ENCODE measurements at places on chromosomes 16 and 17.

DNA sequence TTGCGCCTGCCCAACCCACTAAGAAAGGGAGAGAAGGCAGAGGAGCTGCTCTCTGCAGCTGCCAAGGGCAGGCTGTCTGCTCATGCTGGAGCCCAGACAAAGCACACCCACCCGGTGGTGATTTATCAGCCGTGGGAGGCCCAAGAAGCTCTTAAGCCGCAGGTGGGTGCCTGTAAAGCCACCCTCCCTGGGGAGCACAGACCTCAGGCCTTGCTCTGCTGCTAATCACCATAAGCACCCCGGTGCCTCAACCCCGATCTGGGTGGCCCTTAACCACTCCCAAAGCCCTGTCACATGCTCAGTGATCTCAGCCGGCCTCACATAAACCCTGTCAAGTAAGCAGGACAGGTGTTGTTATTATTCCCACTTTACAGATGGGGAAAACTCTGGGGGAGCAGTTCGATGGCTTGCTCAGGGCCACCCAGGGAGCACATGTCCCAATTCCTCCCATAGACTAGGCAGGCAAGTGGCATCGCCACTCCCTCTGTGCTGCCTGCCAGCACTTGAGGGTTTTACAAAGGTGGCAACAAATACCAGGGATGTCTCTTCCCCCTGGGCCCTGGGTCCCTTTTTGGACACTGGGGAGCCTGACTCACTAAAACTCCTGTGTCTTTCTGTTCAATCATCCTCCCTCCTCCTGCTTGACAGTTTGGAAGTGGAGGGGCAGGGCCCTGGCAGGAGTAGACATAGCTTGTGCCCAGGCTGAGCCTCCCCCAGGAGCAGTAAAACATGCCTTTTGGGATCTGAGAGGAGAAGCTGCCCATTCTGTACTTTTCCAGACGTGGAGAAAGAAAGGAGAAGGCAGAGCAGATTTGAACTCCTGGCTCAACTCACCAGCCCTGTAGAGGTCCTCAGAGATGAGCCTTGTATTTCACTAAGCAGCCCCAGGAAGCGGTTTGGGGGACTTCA lies 299.3 kb downstream of the SOX9 start:
- H3K4me1 ChIP-seq, result peaks cover 75% of the 10 kb centered on the region
- H3K36me3 ChIP-seq, result peaks cover 5% of the 10 kb centered on the region
- peak overlapping the region; percentile 42 for H3K27ac ChIP-seq
- no peak overlapping the region for H3K4me3 ChIP-seq

DNA sequence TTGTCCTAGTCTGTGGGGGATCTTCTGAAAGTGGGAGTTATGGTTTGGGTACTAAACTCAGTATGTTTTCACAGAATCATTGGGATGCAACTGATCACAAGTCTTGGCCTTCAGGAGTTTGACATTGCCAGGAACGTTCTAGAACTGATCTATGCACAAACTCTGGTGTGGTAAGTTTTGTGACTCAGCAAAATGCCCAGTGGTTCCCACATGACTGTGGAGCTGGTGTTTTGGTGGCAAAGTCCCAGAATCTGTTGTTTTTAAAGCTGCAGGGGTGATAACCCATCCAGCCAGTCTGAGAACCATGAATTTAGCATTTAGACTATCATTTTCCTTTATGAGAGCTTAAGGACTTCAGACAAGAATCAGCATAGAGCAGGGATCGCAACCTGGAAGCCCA lies 40.6 kb downstream of the GDE1 start:
- H3K4me1 ChIP-seq, result no peaks in the 10 kb centered on the region
- no peak for DNase-seq
- no peaks in the 10 kb centered on the region for H3K36me3 ChIP-seq
- H3K4me3 ChIP-seq, result no peak overlapping the region

DNA sequence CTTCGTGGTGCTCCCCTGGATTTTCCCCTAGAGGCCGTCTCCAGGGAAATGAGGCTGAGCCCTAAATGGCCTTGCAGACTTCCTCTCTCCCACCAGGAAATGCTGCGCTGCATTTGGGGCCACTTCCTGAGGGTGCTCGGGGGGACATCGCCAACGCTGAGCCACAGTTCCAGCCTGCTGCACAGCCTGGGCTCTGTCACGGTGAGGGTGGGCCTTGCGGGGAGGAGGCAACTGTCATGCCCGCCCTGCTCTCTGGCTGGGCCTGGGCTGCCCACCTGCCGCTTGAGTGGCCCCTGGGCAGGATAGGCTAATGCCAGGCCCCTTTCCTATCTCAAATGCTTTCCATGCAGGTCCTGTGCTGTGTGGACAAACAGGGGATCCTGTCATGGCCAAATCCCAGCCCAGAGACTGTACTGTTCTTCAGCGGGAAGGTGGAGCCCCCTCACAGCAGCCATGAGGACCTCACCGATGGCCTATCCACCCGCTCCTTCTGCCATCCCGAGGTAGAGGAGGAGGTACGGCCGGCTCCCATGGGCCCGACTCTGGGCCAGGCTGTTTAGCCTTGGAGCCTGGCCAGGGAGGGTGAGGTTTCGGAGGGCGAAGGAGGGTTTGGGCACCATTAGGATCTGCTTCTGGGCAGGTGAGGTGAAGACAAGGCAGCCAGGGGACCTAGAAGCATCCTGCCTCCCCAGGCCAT lies 24.2 kb downstream of the CASKIN2 start:
- DNase-seq, result no peak
- H3K27me3 ChIP-seq, result no peaks in the 10 kb centered on the region
- H3K4me1 ChIP-seq, result peaks cover 39% of the 10 kb centered on the region
- H3K27ac ChIP-seq, result no peak overlapping the region
- H3K4me3 ChIP-seq, result no peak overlapping the region

- no peaks in the 10 kb centered on the region for H3K36me3 ChIP-seq
- DNase-seq, result no peak
- H3K4me1 ChIP-seq, result peaks cover 60% of the 10 kb centered on the region
- no peak overlapping the region for H3K27ac ChIP-seq
- peaks cover 5% of the 10 kb centered on the region for H3K27me3 ChIP-seq
- H3K4me3 ChIP-seq, result no peak overlapping the region
Measured at GRCh38 chr17:59848778-59849177, 44.0 kb downstream of the TUBD1 start.

GRCh38 chr16:90020838-90021382 lies 1.7 kb upstream of the DBNDD1 start:
- H3K27me3 ChIP-seq, result no peaks in the 10 kb centered on the region
- peaks cover 43% of the 10 kb centered on the region for H3K4me1 ChIP-seq
- no peaks in the 10 kb centered on the region for H3K36me3 ChIP-seq
- H3K27ac ChIP-seq, result peak overlapping the region; percentile 40
- no peak overlapping the region for H3K4me3 ChIP-seq

- H3K27me3 ChIP-seq, result no peaks in the 10 kb centered on the region
- DNase-seq, result no peak
- H3K36me3 ChIP-seq, result peaks cover 58% of the 10 kb centered on the region
- no peaks in the 10 kb centered on the region for H3K4me1 ChIP-seq
Measured at GRCh38 chr17:51200295-51200694, 34.1 kb downstream of the NME2 start.

DNA sequence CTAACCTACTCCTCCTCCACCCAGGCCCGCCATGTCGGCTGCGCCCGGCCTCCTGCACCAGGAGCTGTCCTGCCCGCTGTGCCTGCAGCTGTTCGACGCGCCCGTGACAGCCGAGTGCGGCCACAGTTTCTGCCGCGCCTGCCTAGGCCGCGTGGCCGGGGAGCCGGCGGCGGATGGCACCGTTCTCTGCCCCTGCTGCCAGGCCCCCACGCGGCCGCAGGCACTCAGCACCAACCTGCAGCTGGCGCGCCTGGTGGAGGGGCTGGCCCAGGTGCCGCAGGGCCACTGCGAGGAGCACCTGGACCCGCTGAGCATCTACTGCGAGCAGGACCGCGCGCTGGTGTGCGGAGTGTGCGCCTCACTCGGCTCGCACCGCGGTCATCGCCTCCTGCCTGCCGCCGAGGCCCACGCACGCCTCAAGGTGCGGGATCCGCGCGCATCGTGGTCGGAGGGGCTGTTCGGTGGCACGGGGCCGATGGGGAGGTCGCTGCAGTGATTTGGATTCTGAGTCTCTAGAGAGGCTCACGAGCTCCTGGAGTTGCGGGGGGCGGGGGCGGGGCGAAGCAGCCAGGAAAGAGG lies 878 bp downstream of the TRIM72 start:
- no peak overlapping the region for H3K27ac ChIP-seq
- H3K27me3 ChIP-seq, result peaks cover 60% of the 10 kb centered on the region
- H3K4me3 ChIP-seq, result no peak overlapping the region
- H3K4me1 ChIP-seq, result peaks cover 11% of the 10 kb centered on the region
- no peak for DNase-seq
- no peaks in the 10 kb centered on the region for H3K36me3 ChIP-seq

GRCh38 chr17:15659663-15660062 lies 24.4 kb downstream of the TRIM16 start:
- H3K27me3 ChIP-seq, result no peaks in the 10 kb centered on the region
- H3K4me1 ChIP-seq, result peaks cover 56% of the 10 kb centered on the region
- peak overlapping the region; percentile 95 for H3K27ac ChIP-seq
- H3K4me3 ChIP-seq, result no peak overlapping the region
- peak; percentile 82 for DNase-seq

DNA sequence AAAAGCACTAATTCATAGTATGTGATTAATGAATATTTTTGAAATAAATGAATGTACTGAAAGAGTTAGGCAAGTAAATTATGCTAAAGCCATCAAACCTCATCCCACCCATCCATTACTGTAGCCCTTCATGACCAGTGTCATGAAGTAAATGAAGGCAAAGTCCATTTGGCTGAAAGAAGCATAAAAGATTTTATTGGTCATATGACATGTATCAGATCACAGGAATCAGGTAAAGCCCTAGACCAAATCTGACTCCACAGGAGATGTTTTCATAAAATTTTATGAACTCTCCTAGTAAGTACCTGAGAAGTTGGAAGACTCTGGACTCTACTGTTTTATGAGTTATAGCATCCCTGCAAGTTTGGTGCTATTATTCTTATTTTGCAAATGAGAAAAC lies 213.5 kb downstream of the TMEM114 start:
- no peaks in the 10 kb centered on the region for H3K36me3 ChIP-seq
- no peak overlapping the region for H3K4me3 ChIP-seq
- no peak overlapping the region for H3K27ac ChIP-seq
- H3K27me3 ChIP-seq, result no peaks in the 10 kb centered on the region
- no peak for DNase-seq

GRCh38 chr16:46583036-46583435 lies 38.1 kb downstream of the SHCBP1 start:
- no peak overlapping the region for H3K4me3 ChIP-seq
- no peaks in the 10 kb centered on the region for H3K27me3 ChIP-seq
- no peak overlapping the region for H3K27ac ChIP-seq
- no peak for DNase-seq
- H3K36me3 ChIP-seq, result peaks cover 67% of the 10 kb centered on the region
- no peaks in the 10 kb centered on the region for H3K4me1 ChIP-seq

- H3K36me3 ChIP-seq, result peaks cover 47% of the 10 kb centered on the region
- H3K4me3 ChIP-seq, result no peak overlapping the region
- H3K4me1 ChIP-seq, result peaks cover 23% of the 10 kb centered on the region
Measured at GRCh38 chr17:79832218-79833109, 6.8 kb downstream of the CBX4 start.

DNA sequence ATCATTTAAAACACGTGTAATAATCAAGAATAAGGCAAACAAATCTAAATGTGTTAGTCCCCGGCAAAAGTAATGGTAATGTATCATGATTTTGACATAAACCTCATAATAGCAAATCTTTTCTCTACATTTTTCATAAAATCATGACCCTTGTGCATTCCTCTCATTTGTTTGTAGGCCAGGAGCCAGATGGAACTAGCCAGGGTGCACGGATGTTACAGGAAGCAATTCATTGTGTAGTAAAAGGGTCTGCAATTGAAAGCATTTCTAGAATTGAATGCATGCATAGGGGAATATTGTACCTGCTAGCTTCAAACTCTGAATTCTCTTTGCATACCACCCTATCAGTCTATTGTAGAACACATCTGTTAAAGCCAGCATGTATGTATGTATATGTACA lies 66.6 kb downstream of the CNTNAP4 start:
- H3K36me3 ChIP-seq, result no peaks in the 10 kb centered on the region
- no peaks in the 10 kb centered on the region for H3K27me3 ChIP-seq
- no peak for DNase-seq
- no peaks in the 10 kb centered on the region for H3K4me1 ChIP-seq
- no peak overlapping the region for H3K4me3 ChIP-seq
- no peak overlapping the region for H3K27ac ChIP-seq

DNA sequence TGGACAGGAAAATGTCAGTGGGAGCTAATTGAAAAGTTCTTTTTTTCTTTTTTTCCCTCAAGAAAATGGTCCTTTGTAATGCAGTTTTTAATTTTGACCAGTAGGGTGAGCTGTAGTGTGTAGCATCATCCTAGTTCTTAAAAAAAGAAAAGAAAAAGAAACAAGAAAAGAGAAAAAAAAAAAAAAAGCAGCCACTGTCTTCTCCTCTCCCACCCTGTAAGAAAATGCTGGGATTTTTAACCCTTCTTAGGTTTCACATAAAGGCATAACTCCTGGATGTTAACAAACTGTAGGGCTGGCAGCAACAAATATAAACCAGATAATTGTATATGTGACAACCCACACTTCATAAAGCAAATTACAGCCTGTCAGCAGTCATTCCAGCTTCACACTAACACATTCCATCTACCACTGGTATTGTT lies 78.1 kb downstream of the SKAP1 start:
- no peaks in the 10 kb centered on the region for H3K36me3 ChIP-seq
- no peak overlapping the region for H3K4me3 ChIP-seq
- DNase-seq, result peak; percentile 61
- H3K27ac ChIP-seq, result no peak overlapping the region
- peaks cover 67% of the 10 kb centered on the region for H3K27me3 ChIP-seq
- H3K4me1 ChIP-seq, result no peaks in the 10 kb centered on the region

GRCh38 chr17:9702914-9703780 lies 57.8 kb downstream of the USP43 start:
- H3K27ac ChIP-seq, result no peak overlapping the region
- no peak for DNase-seq

- no peaks in the 10 kb centered on the region for H3K36me3 ChIP-seq
- H3K4me1 ChIP-seq, result peaks cover 8% of the 10 kb centered on the region
- no peak overlapping the region for H3K27ac ChIP-seq
- H3K27me3 ChIP-seq, result no peaks in the 10 kb centered on the region
Measured at GRCh38 chr16:24041834-24042631, 206.2 kb downstream of the PRKCB start.

GRCh38 chr16:3460121-3460520 lies 16.6 kb downstream of the NAA60 start:
- H3K27me3 ChIP-seq, result no peaks in the 10 kb centered on the region
- H3K27ac ChIP-seq, result no peak overlapping the region
- no peak overlapping the region for H3K4me3 ChIP-seq
- H3K36me3 ChIP-seq, result peaks cover 8% of the 10 kb centered on the region

- no peak overlapping the region for H3K4me3 ChIP-seq
- H3K4me1 ChIP-seq, result peaks cover 31% of the 10 kb centered on the region
- H3K36me3 ChIP-seq, result no peaks in the 10 kb centered on the region
- DNase-seq, result peak; percentile 82
- H3K27me3 ChIP-seq, result no peaks in the 10 kb centered on the region
Measured at GRCh38 chr17:68909066-68909465, 46.1 kb downstream of the ABCA8 start.
